ENCODE measurements at places on chromosomes 6 and 20.

DNA sequence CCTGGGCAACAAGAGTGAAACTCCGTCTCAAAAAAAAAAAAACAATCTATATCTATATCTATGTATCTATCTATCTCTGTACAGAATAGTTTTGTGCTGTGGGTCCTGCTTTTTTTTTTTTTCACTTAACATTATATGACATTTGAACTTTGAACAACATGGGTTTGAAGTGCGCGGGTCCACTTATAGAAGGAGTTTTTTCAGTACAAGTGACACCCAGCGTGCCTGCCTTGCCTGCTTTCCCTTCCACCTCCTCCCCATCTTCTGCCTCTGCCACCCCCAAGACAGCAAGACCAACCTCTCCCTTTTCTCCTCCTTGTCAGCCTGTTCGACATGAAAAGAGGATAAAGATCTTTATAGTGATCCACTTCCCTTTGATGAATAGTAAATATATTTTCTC, 102.2 kb upstream of the KCNG1 start:
- DNase-seq, result no peak

- DNase-seq, result no peak
Observed at GRCh38 chr20:45813006-45813340, 529 bp downstream of the UBE2C start.

DNA sequence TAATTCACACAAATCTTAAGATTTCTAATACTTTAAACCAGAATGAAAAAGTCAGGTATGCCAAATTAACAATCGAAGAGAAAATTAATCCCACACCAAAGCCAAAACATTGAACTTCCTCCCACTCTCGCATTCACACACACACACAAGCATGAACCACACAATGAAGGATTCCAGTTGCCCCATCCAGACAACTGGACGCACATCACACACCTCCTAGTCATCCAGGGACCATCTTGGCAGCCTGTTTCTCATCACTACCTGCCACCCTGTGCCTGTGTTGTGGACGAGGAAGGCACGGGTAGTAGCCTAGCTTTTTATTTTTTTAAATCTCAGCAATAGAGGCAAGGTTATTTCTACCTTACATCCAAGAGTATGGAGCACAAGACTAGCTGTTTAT, 15.2 kb downstream of the B4GALT5 start:
- DNase-seq, result no peak

DNA sequence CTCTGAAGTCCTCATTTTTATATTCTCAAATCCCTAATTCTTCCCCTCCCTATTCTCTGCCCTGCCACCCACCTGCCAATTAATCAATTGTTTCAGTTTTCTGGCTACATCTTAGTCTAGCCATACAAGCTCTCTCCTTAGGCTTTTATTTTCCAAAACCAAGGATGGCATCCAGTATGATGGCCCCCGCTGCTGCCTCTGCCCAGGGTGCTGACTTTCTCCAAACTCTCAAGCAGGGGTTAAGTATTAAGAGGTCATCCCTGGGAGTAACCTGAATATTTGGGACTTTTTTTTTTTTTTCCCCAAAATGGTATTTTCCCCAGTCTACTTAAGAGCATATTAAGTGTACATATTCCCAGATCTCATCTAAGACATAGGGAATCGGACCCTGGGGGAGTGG, 183.8 kb downstream of the DHX35 start:
- DNase-seq, result no peak

GRCh38 chr20:48816282-48817205, 11.3 kb downstream of the PREX1 start:
- no peak for DNase-seq

DNA sequence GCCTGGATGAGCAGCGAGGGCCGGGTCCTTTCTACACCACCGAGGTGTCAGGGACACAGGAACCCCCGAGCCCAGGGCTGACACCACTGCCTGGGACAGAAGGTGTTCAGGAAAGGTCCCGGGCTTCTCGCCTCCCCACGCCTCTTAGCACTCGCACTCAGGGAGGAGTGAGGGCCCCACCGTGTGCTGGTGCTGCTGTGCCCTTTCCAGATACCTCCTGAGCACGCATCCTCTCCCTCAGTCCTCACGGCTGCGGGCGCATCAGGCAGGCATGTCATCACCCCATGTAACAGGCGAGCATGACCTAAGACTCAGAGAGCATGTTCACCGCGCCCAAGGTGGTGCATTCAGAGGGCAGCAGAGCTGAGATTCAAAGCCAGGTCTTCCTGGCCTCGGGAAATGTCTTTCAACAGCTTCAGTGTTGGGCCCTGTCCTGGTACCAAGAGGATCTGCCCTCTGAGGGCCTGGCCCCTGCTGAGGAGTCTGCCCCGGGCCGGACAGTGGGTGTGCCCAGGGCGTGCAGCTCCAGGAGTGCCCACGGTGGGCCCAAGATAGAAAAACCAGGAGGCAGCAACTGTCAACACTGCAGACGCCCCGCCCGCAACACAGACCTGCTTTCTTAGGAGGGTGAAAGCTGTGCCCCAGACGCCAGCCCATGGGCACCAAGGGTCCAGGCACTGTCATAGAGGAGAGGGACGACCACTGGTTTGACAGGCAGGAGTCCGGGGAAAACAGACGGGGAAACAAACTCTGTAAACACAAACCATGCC, 29.2 kb downstream of the TGM2 start:
- DNase-seq, result no peak

DNA sequence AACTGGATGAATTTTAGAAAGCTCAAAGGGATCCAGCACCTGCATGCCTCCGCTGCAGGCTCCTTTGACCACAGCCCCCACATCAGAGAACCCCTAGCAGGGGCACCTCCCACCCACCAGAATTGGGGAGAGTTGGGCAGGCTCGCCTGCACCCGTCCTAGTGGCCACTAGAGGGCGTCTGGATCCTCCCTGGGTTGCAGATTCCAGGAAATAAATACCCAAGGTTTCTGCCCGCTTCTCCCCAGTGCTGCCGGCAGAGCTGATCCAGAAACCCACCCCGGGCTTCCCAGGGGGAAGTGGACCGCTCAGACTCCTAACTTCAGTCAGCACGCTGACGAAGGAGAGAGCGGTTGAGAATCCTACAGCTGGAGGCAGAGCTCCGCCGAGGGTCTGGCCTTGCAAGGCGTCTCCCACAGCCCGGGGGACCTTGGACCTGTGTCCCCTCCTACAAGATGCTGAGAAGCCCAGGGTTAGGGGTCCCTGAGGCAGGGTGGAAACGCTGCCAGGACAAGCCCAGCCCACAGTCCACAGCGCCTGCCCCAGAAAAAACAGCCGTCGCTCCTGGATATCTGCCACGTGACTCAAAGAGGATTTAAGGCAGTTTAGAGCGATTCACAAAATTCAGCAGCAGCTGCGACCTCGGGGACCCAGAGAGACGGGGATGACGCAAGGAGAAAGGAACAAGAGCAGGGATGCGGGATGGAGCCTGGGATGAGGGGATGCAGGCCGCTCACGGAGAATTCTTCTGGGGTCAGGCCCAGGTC, 32.6 kb upstream of the PHACTR3 start:
- DNase-seq, result peak; percentile 10

- DNase-seq, result no peak
Observed at GRCh38 chr20:1917786-1918185, 22.6 kb downstream of the SIRPA start.
